NCI-H187 treated with DMSO at 0.1 percent for 48 hours (cell line): ENCODE measurements at places on chromosomes 12 and 14.

- no peak for DNase-seq
Observed at GRCh38 chr14:24408764-24409163, 10.0 kb downstream of the NYNRIN start.

- no peak for DNase-seq
Observed at GRCh38 chr12:53804429-53804828, 52.6 kb upstream of the CISTR start.

- no peak for DNase-seq
Observed at GRCh38 chr14:88856786-88857366, 32.4 kb downstream of the TTC8 start.

DNA sequence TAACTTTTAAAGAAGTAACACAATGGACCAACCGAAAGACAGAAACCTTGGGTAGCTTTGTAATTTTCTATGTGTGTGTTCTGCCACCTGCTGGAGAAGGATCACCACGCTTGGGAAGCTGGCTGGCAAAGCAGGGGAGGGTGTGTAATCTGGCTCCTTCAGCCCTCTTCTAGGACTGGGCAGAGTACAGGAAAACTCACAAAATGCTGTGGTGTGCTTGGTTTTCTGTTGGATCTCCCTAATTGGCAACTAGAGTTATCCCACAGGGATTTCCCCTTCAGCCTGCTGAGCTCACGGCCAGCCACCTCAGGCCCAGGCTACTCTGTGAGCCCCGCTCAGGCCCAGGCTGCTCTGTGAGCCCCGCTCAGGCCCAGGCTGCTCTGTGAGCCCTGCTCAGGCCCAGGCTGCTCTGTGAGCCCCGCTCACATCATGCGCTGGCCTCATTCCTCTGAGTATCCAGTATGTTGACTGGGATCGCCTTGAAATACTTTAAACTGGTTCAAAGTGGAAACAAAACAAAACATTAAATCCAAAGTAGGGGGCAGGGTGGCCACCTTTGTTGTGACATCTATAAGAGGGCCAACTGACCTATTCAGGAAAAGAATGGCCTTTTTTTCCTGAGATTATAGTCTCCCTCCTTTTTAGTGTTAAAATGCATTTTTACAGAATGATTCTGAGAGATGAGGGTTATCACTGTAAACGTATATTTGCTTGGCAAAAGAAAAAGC is 52.0 kb upstream of the RNU6-8 start:
- DNase-seq: no peak

- no peak for DNase-seq
Observed at GRCh38 chr12:122087431-122088178, 9.0 kb downstream of the MLXIP start.

DNA sequence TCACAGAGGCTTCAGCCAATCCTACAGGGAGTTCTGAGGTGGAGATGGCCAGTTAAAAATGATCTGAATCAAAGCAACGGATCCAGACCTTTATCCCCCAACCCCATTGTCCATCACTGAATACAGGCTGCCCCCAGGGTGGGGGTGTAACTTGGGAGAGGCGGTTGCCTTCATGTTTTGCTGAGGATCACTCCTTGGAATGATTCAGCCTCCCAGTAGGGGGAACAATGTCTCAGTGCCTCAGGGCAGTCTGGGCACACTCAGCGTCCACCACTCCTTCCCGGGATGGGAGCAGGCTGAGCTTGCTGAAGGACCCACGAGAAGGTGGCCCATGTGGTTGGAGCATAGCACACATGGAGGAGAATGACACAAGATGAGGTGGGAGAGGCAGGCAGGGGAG is 60.2 kb downstream of the RFX4 start:
- DNase-seq: no peak

DNA sequence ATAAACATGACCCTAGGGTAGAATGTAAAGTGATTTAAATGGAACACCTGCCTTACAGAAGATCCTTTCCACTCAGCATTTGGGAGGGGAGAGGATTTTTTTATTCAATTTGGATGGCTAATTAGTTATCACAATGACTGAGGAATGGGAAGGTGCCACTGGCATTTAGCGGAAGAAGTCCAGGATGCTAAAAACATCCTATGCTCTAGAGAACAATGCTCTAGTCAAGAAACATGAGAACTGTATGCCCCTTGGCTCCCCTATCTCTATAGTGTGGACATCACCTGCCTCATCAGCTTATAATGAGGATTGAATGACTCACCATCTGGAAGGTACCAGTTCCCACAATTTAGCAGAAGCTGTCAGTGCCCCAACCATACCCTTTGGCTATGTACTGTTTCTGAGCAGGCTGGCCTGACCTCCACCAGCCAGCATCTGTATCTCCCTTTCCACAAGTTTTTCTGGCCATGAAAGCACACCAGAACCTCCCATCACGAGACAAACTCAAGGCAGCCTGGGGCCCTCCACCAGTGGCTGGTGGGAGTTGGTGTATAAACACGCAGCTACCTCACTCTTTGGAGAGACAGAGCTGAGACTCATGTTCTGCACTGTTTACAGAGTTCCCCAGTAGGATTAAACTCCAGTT is 109.7 kb upstream of the VASH1 start:
- no peak for DNase-seq

DNA sequence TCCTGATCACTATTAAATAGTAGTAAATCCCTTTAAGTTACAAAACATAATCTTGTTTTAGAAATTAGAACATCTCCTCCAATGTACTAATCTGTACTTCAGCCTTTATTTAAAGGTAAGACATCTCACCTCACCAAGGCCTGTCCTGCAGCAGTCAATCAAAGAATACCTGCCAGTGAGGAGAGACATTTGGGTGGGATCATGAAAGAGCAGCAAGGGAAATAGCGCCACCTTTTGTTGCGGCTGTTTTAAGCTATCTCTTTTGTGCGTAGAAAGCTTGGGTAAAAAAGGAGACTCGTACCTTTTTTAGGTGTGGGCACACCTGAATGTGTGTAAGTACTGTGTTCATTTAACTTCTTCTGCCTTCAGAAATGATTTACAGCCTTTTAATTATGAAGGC is 117.8 kb upstream of the TMTC1 start:
- DNase-seq: no peak

- no peak for DNase-seq
Observed at GRCh38 chr12:108320507-108321293, 18.4 kb downstream of the CMKLR1 start.

DNA sequence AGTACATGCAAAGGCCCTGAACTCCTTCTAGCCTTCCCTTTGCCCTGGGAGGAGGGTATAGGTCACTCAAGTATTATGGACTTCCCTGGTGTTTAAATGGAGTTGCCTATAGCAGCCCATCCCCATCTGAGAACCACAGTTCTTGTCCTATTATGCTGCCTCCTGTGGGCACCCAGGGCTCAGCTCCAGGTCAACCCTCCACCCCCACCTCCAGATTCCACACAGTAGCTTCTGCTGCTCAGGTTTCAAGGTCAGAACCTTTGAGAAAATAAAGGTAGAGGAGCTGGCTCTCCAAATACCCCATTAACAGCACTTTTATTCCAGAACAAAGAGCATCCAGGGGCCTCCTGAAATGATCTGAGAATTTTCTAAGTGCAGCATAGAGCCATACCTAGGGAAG is 57.4 kb downstream of the ACTN1 start:
- DNase-seq: no peak

- DNase-seq: no peak
Observed at GRCh38 chr14:61493239-61493638, 171.9 kb downstream of the PRKCH start.

- no peak for DNase-seq
Observed at GRCh38 chr12:59579631-59580030, 16.2 kb upstream of the SLC16A7 start.

DNA sequence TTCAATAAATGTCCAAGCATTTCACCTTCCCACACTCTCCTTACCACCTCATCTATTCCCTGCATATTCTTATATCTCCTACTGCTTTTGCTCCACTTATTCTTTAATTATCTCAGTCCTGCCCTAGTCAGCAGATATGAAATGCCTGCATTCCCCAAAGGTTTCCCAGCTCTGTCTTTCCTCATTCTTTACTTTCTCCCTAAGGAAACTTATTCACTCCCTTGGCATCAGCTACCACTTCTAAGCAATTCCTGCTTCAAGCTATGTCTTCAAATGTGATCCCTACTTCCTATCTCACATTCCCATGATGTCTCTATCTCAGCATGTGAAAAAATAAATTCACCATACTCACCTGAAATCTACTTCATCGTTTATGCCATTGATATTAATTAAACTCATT is 111.8 kb downstream of the CAPZA3 start:
- DNase-seq: no peak

- DNase-seq: no peak
Observed at GRCh38 chr12:3752096-3752709, 706 bp downstream of the CRACR2A start.

GRCh38 chr12:85155791-85156190 is 119.6 kb downstream of the LRRIQ1 start:
- no peak for DNase-seq

- no peak for DNase-seq
Observed at GRCh38 chr14:31966896-31967668, 110.0 kb upstream of the ARHGAP5 start.

- DNase-seq: no peak
Observed at GRCh38 chr12:121613462-121613861, 12.9 kb upstream of the ORAI1 start.

GRCh38 chr12:65965358-65965757 is 141.1 kb downstream of the HMGA2 start:
- DNase-seq: no peak

DNA sequence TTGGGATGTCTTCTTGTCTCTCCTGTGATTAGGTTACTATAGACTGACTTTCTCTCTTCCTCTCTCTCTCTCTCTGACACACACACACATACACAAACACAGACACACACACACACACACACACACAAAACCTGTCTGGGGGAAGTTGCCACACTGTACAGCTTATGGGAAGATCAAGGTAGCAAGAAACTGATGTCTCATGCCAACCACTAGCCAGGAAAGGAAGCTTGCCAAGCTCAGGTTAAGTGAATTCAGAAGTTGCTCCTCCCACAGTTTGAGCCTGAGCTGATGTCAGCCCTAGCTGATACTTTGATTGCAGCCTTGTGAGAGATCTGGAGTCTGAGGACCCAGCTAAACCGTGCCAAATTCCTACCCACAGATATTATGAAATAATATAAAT is 67.1 kb downstream of the PPFIA2 start:
- no peak for DNase-seq

- DNase-seq: no peak
Observed at GRCh38 chr14:48703728-48704467, 882.3 kb downstream of the RPS29 start.

DNA sequence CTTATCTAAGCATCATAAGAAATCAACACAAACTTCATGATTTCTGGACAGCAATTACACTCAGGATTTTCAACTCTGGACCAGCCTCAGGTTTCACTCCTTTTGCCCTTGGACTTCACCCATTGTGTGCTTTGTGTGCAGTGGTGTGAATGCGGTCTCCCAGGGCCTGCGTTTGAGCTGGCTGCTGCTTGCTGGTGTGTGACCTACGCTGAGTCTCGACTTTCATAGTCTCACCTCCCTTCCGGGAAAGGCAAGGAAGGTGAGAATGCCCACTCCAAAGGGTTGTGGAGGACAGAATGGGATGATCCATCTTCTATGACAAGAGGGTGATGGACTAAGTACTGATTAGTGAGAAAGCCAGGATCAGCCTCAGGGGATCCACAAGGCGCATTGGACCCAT is 228.8 kb downstream of the C12orf75 start:
- DNase-seq: no peak

DNA sequence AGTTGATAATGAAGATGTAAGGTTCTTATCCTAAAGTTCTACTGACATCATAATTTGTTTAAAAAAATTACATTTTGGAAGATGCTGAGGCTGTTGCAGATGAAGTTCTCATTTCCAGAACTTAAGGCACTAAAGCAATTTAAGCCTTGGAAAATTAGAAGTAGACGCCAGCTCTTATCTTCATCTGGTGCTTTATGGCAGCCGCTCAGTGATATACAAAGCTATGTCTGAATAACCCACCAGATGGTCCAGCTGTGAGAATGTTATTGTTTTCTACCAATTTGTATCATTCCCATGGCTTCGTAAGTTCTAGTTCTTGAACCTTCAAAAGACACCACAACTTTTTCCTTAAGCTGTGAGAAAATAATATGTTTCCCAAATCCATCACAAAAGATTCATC is 212.1 kb upstream of the ARID2 start:
- no peak for DNase-seq

DNA sequence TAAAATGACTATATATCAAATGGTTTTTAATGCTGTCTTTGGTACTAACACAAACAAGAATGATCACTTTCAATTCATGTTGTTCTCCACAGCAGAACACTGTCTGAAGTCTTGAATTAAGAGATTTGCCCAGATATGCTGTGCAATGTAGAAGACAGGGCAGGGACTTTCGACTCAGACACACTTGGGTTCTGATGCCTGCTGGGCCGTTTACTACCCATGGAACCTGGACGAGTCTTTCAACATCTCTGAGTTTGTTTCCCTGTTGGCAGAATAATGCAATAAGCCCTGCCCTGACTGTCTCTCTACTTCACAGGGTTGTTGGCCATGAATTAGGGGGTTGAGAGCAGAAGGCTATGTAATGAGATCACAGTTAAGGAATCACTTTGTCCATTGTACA is 162.6 kb upstream of the TMPO start:
- DNase-seq: no peak

DNA sequence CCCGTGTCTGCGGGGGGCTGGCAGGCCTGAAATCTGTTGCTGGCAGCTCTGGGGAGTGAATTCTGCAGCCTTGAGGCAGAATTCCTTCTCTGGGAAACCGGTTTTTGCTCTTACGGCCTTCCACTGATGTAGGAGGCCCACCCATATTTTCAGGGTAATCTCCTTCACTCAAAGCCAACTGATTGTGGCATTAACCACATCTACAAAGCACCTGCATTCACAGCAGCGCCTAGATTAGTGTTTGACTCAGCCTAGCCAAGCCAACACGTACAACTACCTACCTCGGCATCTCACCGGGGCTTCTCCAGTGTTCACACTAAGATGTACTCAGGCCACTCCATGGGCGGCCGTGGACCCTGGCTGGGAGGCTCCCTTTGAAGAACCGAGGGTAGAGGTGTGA is 15.8 kb downstream of the C12orf43 start:
- DNase-seq: no peak

DNA sequence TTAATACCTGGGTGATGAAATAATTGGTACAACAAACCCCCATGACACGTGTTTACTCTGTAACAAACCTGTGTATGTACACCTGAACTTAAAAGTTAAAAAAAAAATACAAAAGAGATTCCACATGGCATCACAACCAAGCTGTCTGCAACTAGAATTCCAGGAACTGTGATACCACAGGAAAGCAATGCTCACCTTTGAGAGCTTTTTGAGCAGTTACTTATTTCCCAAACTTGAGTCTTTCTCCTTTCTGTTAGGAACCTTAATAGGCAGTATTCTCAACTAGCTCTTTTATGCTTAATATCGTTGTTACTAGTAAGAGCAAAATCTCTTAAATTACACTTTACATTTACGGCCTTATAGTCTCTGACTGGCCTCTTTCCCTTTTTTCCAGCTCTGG is 15.2 kb downstream of the PTHLH start:
- no peak for DNase-seq

DNA sequence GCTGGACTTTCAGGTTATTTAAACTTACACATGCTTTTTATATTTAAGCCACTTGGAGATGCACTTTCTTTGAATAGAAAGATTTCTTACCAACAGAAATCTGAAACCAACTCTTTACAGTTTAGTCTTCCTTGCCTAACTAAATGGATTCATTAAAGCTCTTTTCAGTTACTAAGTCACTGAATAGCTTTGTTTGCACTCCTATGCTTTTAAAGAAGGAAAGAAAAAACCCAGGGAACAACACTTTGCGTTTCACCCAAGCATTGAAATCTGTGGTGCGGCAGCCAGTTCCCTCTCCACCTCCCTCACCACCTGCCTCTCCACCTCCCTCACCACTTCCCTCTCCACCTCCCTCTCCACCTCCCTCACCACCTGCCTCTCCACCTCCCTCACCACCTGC is 70.3 kb downstream of the RIMBP2 start:
- peak; percentile 73 for DNase-seq

- no peak for DNase-seq
Observed at GRCh38 chr12:25186038-25186787, 8.7 kb downstream of the DNAI7 start.
